ENCODE measurements at places on chromosomes 12 and 14.

DNA sequence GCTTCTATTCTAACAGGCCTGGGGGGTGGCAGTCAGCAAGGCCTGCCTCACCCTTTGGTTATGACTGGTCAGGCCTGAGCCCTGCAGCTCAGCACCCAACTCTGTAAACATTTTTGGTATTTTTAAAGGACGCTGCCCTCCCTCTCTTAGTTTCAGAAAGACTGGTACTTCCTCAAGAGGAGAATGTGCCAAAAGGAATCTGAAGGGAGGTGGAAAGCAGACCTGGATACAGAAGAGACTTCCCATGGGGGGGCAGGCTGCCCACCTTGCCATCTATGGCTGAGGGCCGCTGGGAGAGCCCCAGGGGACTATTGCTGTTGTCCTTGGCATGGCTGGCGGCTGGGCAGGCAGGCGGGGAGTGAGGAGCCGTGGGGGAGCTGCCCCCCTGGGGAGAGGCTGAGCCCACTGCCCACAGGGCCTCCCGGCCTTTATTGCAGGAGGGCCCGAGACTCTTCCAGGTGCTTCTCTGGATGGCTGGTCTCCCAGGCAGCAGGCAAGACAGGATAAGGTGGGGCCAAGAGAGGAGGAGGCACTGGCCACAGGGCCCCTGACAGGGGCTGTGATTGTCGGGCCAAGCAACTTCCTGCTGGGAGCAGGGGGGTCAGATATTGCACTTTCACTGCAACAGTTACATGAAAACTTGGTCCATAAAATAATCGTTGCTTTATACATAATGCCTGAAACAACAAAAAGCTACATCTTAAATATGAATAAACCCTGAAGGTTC, 3.5 kb downstream of the ARL6IP4 start:
- DNase-seq = no peak

DNA sequence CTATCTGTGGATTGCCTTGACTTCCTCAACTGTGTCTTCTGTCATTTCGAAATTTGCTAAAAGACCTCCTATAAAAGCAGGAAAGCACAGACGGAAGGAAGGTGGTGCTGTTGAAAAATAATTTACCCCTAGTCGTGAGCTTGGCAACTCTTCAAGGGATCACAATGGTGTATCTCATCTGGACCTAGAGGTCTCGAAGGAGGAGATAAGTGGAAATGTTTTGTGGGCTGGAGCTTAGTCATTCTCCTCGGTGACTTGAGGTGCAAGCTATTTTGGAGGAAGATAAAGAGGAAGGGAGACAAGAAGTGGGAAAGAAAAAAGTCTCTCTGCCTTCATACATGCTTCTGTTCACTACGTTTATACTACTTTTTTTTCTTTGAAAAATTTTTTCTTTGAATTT, 89.9 kb downstream of the FLRT2 start:
- DNase-seq = no peak

GRCh38 chr14:33056213-33056612, 117.5 kb downstream of the NPAS3 start:
- no peak for DNase-seq

DNA sequence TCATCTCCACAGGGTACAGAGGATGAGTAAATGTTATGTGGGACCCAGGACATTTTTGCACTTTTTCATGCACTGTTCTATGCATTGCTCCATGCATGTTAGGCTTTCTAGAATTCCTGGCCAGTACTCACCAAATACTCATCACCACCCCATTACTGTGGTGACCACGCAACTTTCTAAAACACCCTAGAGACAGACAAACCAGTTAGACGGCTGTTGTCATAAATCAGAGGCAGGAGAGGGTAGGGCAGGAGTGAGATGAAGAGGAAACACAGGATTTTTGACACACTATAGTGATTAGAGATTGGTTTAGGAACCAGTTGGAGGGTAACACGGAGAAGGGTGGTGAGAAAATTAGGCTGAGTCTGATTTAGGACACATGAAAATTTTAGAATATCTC, 59.3 kb downstream of the IFNG start:
- DNase-seq = no peak

DNA sequence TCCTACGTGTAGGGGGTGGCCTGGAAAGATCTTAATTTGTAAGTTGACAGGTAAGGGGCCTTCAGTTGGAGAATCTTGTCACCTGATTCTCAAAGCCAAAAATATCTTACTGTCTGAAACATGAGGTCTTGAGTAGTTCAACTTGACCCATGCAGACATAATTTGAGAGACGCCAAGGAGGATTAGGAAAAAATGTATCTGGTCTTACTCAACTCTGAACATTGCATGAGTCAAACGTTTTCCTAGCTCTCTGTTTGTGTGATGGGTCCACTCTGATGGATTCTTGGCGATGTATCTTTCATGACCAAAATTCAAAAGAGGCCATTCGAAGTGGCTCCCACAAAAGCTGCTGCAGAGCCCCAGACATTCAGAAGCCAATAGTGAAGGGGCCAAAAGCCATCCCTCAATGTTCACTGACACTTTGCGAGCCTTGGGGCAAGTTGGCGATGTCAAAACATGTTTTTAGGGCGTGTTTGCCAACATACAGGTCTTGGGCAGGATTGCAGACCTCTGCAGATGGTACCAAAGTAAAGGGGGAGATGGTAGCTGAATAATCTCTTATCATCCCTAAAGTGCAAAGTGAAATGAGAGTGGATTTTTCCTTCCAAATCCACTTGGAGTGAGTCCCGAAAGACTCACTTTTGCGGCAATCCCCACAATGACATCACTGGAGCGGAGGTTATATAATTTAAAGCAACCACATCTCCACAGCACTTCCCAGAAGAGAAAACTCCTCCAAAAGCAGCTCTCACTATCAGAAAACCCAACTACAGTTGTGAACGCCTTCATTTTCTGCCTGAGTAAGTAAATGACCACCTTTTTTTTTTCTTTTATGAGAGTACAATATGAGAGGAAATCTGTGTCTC, at the start of gene BDKRB1:
BDKRB1 (plus strand) TSS at position 710 of the 866 bp plus-strand sequence. CDS start 7,473 bp downstream, outside the sequence.
- no peak for DNase-seq

- no peak for DNase-seq
Observed at GRCh38 chr12:560691-561390, 101.1 kb downstream of the B4GALNT3 start.

DNA sequence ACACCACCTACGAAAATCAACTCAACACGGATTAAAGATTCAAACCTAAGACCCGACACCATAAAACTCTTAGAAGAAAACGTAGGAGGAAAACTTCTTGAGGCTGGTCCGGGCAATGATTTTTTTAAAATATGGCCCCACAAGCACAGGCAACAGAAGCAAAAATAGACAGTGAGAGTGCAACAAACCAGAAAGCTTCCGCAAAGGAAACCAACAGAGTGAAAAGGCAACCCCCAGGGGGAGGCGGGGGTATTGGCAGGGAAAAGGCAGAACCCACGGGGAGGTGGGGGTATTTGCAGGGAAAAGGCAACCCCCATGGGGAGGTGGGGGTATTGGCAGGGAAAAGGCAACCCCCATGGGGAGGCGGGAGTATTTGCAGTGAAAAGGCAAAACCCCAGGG, 20.5 kb upstream of the FBRSL1 start:
- no peak for DNase-seq

GRCh38 chr14:95078867-95079266, 78.5 kb downstream of the DICER1 start:
- DNase-seq = no peak

- DNase-seq = peak; percentile 83
Observed at GRCh38 chr14:75132382-75133086, 5.7 kb upstream of the NEK9 start.
